ENCODE measurements at places on chromosomes 4 and X.

GRCh38 chr4:55363691-55364351 lies 17.8 kb downstream of the SRD5A3 start:
- DNase-seq: no peak

DNA sequence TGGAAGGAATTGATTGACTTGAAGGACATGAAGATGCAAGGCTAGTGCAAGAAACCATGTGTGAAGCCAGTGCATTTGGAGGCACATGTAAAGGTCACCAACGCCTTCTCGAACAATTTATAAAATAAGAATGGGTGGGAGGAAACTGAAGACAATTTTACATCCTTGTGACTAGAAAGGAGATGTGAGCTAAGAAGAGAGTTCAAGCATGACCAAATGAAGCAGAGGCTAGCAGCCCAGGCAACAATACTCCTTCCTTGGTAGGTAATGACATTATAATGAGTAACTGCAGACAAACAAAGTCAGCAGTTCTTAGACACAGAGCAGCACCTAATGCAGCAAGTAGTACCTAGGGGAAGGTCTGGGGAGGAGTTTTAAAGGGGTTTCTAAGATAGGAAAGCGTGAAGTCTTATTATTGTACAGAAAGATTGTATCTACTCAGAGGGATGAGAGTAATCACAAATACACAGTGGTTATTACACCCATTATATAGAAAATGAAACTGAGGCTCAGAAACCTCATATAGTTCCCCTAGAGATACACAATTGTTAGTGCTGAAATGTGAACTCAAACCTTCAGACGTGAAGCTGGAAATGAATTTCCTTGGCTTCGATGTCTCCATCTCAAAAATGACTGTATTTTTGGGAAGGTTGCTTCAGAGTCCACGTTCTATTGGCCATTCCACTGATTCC lies 56.1 kb downstream of the ATXN3L start:
- DNase-seq: no peak

GRCh38 chr4:16222957-16223527 lies 3.2 kb downstream of the TAPT1 start:
- DNase-seq: no peak

GRCh38 chrX:22629105-22629725 lies 356.5 kb downstream of the CBLL2 start:
- no peak for DNase-seq

DNA sequence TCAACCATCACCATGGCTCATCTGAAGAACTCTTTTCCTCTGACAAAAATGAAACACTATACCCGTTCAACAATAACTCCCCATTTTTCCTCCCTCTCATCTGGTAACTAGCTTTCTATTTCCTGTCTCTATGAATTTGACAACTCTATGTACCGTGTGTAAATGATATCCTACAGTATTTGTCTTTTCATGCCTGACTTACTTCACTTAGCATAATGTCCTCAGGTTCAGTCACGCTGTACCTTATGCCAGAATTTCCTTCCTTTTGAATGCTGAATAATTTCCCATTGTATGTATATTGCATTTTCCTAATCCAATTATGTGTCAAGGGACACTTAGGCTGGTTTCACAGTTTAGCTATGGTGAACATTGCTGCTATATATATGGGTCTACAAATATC lies 18.2 kb downstream of the MAGEA9 start:
- DNase-seq: no peak

GRCh38 chr4:120667102-120667501 lies 255.4 kb downstream of the PRDM5 start:
- DNase-seq: no peak

DNA sequence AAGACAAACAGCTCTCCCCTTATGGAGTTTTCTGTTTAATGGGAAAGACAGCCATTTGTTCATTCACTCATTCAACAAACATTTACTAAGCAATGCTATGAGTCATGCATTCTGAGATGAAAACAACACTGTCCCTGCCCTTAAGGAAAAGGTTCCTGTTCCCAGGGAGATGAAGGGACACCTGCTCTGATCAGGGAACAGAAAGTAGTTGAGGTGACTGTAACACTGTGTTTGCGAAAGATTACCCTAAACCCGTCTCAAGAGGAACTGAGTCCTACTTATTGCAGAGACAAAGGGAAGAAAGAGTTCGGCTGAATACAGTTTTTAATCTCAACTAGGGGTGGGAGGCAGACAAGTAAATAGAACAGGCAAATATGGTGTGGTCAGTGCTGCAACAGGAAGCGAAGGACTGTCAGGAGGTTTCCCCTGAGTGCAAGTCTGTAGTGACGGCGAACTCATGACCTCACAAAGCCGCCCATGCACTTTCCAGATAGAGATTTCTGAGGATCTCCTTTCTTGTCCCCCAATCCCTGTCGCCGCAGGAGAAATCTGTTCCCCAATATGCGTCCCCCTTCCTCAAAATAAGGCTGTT lies 712 bp downstream of the STX18 start:
- no peak for DNase-seq

DNA sequence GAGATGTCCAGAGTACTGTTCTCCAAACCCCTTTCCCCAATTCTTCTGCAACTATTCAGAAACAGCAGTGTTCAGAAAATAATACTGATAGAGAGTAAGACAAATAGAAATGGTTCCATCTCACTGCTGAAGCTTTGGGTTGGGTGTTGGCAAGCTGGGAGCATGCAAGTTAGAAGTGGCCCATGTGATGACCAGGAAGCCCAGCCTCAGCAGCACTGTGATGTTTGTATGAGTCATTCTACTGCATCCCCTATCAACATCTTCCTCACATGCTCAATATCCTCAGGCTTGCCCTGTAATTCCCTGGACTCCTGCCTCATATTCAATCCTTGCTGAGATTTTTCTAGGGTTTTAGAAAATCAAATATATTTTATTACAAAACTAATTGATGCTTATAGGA lies 96.5 kb downstream of the CHRDL1 start:
- no peak for DNase-seq

DNA sequence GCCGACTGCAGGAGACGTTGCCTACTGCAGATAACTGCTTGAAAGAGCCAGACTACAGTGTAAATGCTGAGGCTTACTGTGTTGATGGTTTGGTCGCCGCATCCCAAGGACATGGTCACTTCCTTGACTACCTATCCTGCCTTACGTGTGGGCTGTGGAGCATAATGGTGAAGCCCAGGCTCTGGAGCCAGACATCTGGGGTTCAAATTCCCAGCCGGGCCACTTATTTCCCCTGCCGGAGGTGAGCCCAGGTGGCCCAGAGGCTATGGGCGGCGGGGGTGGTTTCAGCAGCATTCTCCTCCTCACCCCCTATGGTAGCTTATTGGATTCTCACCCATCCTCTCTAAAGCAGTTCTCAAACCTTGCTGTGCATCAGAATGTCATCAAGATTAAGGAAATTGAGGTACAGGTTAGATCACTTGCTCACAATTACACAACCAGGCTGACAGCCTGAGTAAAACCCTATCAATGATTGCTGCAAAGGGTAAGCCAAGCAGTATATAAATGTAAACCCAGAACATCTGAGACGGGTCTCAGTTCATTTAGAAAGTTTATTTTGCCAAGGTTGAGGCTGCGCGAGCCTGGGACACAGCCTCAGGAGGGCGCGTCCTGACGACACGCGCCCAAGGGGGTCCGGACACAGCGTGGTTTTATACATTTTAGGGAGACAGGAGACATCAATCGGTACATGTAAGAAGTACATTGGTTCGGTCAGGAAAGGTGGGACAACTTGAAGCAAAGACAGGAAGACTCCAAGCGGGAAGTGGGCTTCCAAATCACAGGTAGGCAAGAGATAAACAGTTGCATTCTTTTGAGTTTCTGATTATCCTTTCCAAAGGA lies 48.5 kb downstream of the EVC start:
- DNase-seq: no peak

DNA sequence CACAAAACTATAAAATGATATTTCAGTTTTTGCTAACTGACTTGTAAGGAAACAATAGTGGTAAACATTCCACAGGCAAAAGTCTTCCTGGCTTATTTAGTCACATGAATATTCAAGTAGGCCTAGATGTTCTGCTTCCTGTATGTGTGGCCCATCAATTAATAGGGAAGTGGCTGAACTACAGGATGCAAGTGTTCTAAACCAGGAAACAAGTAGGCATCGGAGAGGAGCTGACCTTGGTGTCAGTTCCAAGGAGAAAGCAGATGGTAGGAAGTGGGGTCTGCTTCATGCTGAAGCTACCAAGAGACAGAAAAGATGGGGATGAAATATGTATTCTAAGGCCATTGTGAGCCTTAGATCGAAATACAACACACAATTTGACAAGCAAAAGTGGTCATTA lies 149.7 kb downstream of the ANTXR2 start:
- DNase-seq: no peak

DNA sequence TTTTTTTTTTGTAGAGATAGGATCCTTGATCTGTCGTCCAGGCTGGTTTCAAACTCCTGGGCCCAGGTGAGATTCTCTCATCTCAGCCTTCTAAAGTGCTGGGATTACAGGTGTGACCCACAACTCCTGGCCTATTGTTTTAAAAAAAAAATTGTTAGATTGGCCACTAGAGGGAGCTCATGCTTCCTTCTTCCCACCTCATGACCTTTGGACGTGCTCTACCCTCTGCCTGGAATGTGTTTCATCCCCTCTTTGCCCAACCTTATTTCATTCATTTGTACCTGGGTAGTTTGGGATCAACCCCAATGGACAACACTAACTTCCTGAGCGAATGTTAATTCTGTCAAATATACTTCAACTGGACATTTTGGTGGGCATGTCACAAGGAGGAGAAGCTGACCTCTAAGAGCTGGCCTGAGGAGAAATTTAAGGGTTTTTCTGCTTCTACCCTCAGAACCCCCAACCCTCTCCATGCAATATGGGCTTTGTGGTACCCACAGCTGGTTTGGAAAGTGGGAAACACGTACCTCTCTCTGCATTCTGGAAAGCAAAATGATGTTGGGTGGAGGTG lies 6.4 kb downstream of the PPEF2 start:
- DNase-seq: no peak

DNA sequence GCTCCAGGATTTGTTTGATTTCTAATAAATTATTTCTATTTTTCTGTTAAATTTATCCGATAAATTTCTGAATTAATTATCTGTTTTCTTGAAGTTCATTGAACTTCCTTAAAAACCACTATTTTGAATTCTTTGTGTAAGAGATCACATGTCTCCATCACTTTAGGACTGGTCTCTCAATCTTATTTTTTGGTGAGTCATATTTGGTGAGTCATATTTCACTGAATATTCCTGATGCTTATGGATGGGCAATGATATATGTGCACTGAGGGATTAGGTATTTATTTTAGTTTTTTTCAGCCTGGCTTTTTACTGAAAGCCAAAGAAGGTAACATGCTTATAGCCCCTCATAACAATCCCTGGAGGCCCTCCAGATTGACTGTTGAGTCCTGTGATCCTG lies 48.5 kb upstream of the IL15 start:
- DNase-seq: no peak

DNA sequence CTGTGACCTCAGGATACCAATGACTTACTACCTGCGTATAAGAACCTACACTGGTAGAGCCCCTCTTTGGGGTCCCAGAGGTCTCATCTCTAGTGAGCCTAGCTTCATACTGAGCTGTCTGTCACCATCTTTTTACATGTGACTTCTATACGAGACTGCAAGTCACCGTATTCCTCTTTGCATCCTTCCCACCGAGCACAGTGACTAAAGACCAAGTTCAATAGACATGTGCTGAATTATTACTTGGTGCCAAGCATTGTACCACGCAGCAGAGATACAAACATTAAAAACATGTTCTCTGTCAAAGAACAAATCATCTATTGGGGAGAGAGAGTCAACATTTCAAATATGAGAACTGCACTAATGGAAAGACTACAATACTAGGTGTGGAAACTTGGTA lies 16.4 kb downstream of the ARAP2 start:
- no peak for DNase-seq

DNA sequence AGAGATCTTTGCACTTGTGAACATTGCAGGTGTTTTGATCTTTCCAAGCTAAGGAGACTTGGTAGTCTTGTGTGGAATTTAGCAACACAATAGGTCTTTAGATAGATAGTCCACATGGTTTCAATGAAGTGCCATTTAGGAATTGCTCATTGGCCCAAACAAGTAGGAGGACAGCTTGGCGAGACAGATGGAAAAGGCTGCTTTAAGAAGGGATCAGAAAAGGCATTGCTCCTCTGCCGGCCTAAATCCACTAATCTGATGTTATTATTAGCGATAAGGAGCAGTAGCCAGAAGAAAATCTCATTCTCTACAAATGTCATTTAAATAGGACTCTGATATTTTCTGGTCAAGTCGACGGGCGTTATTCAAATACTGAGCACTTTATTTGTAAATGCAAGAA lies 99.7 kb downstream of the AFF2 start:
- no peak for DNase-seq

- no peak for DNase-seq
Measured at GRCh38 chr4:94892051-94892450, 134.3 kb downstream of the BMPR1B start.

DNA sequence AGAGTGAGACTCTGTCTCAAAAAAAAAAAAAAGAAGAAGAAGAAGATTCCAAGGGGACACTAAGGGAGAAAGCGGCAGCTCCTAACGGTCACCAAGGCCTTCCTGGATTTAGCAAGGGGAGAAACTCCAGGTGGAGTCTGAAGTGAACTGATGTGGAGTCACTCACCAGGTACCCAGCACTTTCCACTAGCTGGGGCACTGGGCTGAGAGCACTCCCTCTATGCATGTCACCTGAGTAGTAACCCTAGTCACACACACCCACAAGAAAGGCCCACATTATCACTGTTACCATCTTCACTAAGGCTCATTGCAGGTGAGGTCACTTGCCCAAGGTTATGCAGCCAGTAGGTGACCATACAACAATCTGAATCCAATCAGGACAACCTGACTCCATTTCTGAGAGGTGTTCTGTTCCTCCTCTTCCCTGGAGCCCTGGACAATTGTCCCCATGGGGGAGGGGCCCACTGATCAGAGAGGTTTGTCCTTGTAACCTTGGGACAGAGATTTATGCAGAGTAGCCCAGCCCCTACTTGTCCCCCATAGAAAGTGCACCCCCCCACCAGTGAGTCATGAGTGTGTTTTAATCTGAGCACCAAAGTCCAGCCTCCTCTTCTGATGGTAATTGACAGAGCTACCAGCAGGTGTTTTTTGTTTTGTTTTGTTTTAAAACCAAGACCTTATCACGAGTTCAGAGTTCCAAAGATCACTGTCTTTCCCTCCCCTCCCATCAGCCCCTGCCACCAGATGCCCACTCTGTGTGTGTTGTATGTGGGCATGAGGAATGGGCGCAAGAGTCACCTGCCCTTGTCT lies 5.9 kb upstream of the SASH3 start:
- no peak for DNase-seq

DNA sequence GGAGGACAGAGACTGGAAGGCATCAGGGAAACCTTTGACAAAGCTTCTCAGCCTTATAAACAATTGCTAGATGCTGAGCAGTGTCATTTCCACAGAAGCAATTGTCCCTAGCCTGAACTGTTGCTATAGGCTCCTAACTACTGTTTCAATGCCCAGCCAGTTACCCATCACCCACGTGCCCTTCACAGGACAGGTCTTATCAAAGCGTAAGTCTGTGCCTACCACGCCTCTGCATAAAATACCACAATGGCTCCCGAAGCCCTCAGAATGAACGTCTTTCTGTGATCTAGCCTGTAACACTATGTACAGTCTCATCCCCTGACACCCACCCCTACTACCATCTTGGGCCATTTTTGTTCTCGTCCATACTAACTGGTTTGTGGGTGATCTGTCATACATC lies 134.3 kb downstream of the STK32B start:
- no peak for DNase-seq
